RWPE2 (cell line): ENCODE measurements at places on chromosomes 13 and 19.

DNA sequence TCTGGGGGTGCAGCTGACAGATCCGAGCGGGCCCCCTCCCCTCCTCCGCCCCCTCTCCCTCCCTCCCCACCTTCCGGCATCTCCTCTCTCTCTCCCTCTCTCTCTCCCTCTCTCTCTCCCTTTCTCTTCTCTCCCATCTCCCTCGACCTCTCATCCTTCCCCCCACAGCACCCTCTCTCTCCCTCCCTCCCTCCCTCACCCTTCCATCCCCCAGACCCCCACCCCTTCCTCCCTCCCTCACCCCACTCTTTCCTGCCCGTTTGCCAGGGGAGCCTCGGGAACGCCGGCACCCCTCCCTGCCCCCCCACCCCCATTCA, 666 bp downstream of the CELF5 start:
- H3K27ac ChIP-seq, result no peak overlapping the region
- no peaks in the 10 kb centered on the region for H3K36me3 ChIP-seq
- H3K27me3 ChIP-seq, result peaks cover 41% of the 10 kb centered on the region
- no peak for DNase-seq

- no peak overlapping the region for H3K27ac ChIP-seq
- H3K27me3 ChIP-seq, result no peaks in the 10 kb centered on the region
- H3K36me3 ChIP-seq, result peaks cover 11% of the 10 kb centered on the region
- H3K4me1 ChIP-seq, result no peaks in the 10 kb centered on the region
- H3K4me3 ChIP-seq, result no peak overlapping the region
Measured at GRCh38 chr13:20968745-20969144, 66.2 kb upstream of the XPO4 start.

DNA sequence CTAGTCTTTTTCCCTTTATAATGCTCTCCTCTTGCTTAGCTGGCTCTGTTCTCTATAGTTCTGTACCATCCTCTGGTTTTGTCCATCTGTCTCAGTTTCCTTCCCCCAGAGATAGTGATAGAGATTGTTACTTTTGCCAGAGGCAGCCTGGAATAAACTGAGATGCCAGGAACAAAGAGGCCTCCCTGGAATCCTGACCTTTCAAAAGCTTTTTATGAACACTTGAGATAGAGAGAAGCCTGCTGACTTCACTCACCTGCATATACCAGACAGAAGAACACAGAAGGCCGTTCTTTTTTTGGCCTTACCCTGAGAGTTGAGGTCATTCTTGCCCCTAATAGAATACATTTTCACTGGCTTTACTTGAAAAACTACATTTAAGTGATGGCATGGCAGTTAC, 150.2 kb downstream of the LHFPL6 start:
- no peak overlapping the region for H3K27ac ChIP-seq
- no peak overlapping the region for H3K4me3 ChIP-seq
- H3K27me3 ChIP-seq, result no peaks in the 10 kb centered on the region
- peaks cover 5% of the 10 kb centered on the region for H3K4me1 ChIP-seq
- no peak for DNase-seq

DNA sequence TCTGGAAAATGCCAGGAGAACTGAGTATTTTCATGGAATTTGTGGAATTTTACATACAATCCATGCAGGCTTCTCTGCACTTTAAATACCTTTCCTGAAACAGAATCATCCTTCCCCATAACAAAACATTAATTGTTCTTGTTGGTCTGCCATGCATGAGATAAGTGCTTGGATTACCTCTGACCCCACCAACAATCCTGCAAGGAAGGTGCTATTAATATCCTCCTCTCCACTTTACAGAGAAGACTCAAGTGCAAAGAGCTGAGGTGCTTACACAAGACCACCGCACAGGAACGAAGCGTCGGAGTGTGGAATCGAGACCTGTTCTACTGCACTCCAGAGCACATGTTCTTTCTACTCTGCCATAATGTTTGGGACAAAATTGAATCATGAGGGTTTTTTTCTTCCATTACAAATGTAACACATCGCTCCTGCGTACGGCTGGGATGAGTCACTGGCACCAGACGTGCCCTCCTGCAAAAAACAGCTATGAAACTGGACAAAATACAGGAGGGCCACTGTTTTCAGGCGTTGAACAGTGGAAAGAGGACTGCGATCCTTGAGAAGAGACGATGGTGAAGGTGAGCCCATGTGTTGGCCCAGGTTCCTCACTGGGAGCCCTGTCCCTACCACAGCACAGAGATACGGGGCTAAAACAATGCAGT, 12.9 kb upstream of the LRRC4B start:
- no peak for DNase-seq
- no peaks in the 10 kb centered on the region for H3K4me1 ChIP-seq
- no peak overlapping the region for H3K27ac ChIP-seq
- no peak overlapping the region for H3K4me3 ChIP-seq
- H3K27me3 ChIP-seq, result no peaks in the 10 kb centered on the region

GRCh38 chr13:110616103-110617101, 1.1 kb downstream of the NAXD start:
- peak overlapping the region; percentile 56 for H3K4me3 ChIP-seq
- H3K27ac ChIP-seq, result peak overlapping the region; percentile 76
- peaks cover 13% of the 10 kb centered on the region for H3K4me1 ChIP-seq
- no peak for DNase-seq
- H3K36me3 ChIP-seq, result peaks cover 11% of the 10 kb centered on the region; the same call in 1 of the 2 replicates

GRCh38 chr13:46113596-46113995, 8.8 kb upstream of the CPB2 start:
- peak overlapping the region; percentile 13 for H3K27ac ChIP-seq
- no peaks in the 10 kb centered on the region for H3K36me3 ChIP-seq
- no peak overlapping the region for H3K4me3 ChIP-seq
- no peak for DNase-seq
- H3K27me3 ChIP-seq, result no peaks in the 10 kb centered on the region

DNA sequence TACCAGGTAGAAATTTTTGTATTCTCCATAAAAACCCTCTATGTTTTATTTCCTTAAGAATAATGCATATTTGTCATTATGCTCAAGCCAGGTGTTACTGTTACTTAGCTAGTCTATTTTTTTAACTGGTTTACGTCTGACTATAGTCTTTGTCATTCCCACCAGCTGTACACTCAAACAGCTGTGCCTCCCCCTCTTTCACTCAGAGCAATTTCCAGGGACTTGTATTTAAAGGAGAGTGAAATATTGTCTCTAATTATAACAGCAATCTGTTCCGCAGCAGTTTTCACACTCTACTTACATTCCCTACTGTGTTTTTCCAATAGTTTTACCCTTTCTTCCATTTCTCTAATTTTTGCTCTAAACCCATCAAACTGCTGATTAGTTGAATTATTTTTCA, 813.6 kb upstream of the MIR17HG start:
- H3K27me3 ChIP-seq, result no peaks in the 10 kb centered on the region
- no peak overlapping the region for H3K27ac ChIP-seq
- H3K36me3 ChIP-seq, result no peaks in the 10 kb centered on the region
- no peak overlapping the region for H3K4me3 ChIP-seq

DNA sequence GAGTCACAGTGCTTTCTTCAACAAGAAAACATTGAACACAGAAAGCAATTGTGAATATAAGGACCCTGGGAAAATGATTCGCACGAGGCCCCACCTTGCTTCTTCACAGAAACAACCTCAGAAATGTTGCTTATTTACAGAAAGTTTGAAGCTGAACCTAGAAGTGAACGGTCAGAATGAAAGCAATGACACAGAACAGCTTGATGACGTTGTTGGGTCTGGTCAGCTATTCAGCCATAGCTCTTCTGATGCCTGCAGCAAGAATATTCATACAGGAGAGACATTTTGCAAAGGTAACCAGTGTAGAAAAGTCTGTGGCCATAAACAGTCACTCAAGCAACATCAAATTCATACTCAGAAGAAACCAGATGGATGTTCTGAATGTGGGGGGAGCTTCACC, 15.7 kb downstream of the ZNF175 start:
- H3K27me3 ChIP-seq, result no peaks in the 10 kb centered on the region
- H3K36me3 ChIP-seq, result peaks cover 52% of the 10 kb centered on the region
- no peaks in the 10 kb centered on the region for H3K4me1 ChIP-seq
- H3K4me3 ChIP-seq, result no peak overlapping the region
- no peak overlapping the region for H3K27ac ChIP-seq

GRCh38 chr19:18765224-18765623, 25.9 kb downstream of the COMP start:
- H3K4me1 ChIP-seq, result peaks cover 39% of the 10 kb centered on the region
- no peak overlapping the region for H3K4me3 ChIP-seq
- peak overlapping the region; percentile 87 for H3K27ac ChIP-seq
- no peaks in the 10 kb centered on the region for H3K36me3 ChIP-seq
- no peak for DNase-seq
- no peaks in the 10 kb centered on the region for H3K27me3 ChIP-seq

DNA sequence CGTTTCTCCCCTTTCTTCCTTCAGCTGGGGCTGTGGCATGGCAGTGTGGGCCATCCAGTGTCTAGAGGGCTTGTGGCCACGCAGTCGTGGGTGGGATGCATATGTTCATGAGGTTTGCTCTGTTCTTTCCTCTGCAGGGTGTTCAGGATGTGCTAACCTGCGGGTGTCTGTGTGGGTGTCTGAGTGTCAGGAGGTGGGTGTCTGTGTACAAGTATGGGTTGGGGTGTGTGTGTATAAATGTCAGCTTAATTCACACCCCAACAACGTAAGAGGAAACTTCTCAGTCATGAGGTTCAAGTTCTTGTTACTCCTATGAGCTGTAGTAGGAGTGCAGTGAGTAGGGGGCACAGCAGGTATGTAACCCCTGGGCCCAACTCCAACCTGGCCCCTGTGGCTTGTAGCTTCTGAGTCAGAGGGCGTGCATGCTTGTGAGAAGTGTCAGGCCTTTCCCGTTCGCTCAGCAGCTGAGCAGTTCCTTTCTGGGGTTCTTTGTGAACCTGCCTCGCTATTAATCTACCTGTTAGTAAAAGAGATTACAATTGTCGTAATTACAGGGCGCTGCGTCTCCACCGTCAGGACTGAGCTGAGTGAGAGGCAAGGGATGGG, 49.1 kb downstream of the NFIX start:
- no peaks in the 10 kb centered on the region for H3K27me3 ChIP-seq
- peak overlapping the region; percentile 52 for H3K27ac ChIP-seq
- no peak overlapping the region for H3K4me3 ChIP-seq
- H3K36me3 ChIP-seq, result 0 out of 2 replicates have a peak, but pooled peaks cover 6% of the 10 kb centered on the region
- no peak for DNase-seq

GRCh38 chr19:52935434-52935833, 12.2 kb upstream of the ZNF888 start:
- H3K27ac ChIP-seq, result peak overlapping the region; percentile 53
- peaks cover 12% of the 10 kb centered on the region for H3K36me3 ChIP-seq
- DNase-seq, result no peak
- H3K4me3 ChIP-seq, result no peak overlapping the region
- no peaks in the 10 kb centered on the region for H3K27me3 ChIP-seq

- no peak for DNase-seq
- no peaks in the 10 kb centered on the region for H3K4me1 ChIP-seq
- no peak overlapping the region for H3K4me3 ChIP-seq
- no peaks in the 10 kb centered on the region for H3K27me3 ChIP-seq
Measured at GRCh38 chr13:30496147-30496546, 30.4 kb upstream of the HMGB1 start.

- no peaks in the 10 kb centered on the region for H3K4me1 ChIP-seq
- no peaks in the 10 kb centered on the region for H3K27me3 ChIP-seq
- no peak overlapping the region for H3K27ac ChIP-seq
- H3K36me3 ChIP-seq, result no peaks in the 10 kb centered on the region
- no peak overlapping the region for H3K4me3 ChIP-seq
- DNase-seq, result no peak
Measured at GRCh38 chr19:10975374-10976130, 14.7 kb downstream of the SMARCA4 start.

DNA sequence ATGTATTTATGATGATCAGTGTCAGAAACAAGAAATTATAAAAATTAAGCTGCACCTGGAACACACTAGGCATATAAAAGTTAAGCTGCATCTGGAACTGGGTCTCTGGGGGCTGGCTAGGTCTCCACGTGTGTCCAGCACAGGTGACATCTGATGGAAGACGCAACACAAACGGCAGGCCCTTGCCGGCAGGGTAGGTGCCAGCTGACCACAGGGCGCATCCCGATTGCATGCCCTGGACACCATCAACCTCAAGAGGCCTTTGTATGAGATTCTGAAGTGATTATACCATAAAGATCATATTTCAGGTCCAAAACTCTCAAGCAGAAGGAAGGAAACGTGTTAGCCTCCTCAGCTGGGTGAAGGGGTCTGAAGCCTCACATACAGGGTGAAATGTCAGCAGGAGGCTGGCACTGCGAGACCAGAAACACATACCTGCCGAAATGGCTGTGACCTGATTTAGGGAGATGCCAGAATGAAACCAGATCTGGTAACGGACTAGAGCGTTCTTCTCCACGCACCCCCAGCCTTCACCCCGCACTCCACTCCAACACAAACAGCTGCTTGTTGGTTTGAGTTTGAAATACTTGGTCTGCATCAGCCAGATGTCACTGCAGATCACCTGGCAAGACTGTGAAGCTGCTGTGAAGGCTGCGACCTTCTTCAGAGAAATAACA, 37.3 kb downstream of the COL4A1 start:
- peaks cover 17% of the 10 kb centered on the region for H3K36me3 ChIP-seq
- H3K27me3 ChIP-seq, result no peaks in the 10 kb centered on the region

DNA sequence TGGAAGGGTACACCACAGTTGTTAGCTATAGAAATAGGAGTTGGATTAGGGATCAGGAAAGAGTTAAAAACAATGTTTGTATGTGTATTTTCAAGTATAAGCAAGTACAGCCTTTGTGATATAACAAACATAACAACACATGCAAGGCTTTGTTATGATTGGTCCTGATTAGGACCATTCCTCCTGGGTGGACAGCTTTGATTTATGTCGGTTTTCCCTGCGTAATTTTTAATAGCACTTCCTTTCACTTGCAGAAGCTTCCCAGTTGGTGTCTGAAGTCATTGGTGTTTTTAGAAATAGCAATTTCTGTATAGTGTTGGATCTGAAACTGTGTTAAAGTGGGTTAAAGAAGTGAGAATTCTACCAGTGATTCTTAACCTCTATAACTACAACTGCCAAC, 10.0 kb downstream of the FNDC3A start:
- H3K36me3 ChIP-seq, result no peaks in the 10 kb centered on the region; the same call in 1 of the 2 replicates
- no peaks in the 10 kb centered on the region for H3K4me1 ChIP-seq
- DNase-seq, result no peak
- H3K27ac ChIP-seq, result no peak overlapping the region
- no peak overlapping the region for H3K4me3 ChIP-seq

- H3K36me3 ChIP-seq, result no peaks in the 10 kb centered on the region
- H3K4me3 ChIP-seq, result no peak overlapping the region
- no peak overlapping the region for H3K27ac ChIP-seq
Measured at GRCh38 chr13:48656608-48657007, 2.9 kb downstream of the CYSLTR2 start.
